ENCODE measurements at places on chromosomes 4 and X.

- DNase-seq, result no peak
Observed at GRCh38 chr4:94660614-94661013, 97.1 kb upstream of the BMPR1B start.

GRCh38 chr4:23039818-23040217 is 347.1 kb downstream of the GBA3 start:
- DNase-seq, result no peak

- DNase-seq, result no peak
Observed at GRCh38 chrX:70969635-70970481, 39.0 kb upstream of the SLC7A3 start.

DNA sequence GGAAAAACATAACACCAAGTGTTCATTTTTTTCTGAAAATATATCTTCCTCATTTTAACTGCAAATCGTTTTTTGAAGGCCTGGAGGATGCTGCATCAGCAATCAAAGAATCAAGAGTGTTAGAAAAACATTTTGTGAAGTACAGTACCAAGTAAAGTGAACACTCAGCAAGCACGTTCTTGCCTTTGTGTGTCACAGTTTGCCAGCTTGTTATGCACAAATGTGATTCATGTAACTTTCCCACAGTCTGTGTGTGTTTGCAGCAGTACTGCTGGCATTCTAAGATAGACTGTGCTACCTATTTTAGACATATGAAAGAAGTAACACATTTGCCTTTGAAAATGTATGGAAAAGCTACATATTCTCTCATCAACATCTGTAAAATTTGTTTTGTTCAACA is 1617.7 kb downstream of the RPA4 start:
- no peak for DNase-seq

GRCh38 chr4:145307763-145308430 is 127.5 kb upstream of the OTUD4 start:
- DNase-seq, result no peak

- no peak for DNase-seq
Observed at GRCh38 chrX:129981200-129981553, 1.3 kb upstream of the BCORL1 start.

GRCh38 chrX:87941841-87942240 is 424.2 kb downstream of the KLHL4 start:
- DNase-seq, result no peak

DNA sequence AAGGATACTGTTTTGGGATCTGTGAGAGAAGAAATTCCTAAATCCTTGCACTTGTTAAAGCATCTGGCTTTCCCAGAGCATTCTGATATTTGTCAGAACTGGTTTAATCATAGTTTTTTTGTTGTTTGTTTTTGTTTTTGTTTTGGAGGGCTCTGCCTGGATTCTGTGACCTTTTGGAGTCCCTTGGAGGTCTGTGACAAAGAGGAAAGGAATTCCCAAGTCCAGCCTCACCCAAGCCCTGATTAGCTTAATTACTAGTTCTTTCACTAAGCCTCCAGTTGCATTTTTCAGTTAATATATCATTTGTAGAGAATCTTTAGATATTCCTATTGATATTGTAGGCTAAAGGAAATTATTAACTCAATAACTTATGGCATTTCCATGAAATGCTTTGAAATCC is 711 bp downstream of the ACE2 start:
- no peak for DNase-seq

DNA sequence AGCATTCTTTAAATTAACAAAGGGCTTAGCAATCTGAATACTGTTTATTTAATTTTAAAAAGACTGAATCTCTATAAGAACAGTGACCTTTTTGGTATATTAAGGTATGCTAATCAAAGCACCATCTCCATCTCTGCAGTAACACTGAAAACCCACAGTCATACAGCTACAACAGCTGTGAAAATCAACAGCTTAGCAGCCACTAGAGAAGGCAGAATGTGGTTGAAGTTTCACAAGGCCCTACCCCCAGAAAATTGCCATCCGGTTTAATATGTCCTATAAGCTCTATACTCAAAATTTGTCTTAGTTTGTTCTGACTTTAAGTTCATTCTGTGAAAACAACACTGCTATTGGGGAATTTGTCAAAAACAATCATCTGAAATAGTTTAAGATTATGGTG is 128.7 kb downstream of the OPHN1 start:
- DNase-seq, result no peak

GRCh38 chr4:183177001-183177400 is 77.9 kb downstream of the WWC2 start:
- no peak for DNase-seq

GRCh38 chr4:7434766-7435150 is at the start of gene PSAPL1:
PSAPL1 (minus strand) TSS chr4:7434930; CDS start chr4:7434879, 51 bp downstream.
- DNase-seq, result no peak

DNA sequence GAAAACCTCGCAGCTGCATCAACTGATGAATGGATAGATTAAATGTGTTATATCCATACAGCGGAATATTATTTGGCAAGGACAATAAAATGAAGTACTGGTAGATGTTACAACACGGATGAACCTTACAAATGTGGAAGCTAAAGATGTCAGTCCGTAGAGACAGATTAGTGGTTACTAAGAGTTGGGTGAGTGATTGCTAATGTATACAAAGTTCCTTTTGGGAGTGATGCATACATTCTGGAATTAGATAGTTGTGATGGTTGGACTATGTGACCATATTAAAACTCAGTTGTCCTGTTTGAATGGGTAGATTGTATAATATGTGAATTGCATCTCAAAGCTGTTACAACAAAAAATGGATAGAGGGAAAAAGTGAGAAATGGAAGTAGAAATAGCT is 2.8 kb downstream of the FIP1L1 start:
- DNase-seq, result no peak

Measured in activated naive CD4-positive, alpha-beta T cell treated with anti-CD3 and anti-CD28 coated beads, Interleukin-2, amount 10 ng/mL, durations not matched to agents 7 days and 5 days (primary cell).